ENCODE measurements at places on chromosomes 1 and 21.

- no peak for DNase-seq
These were observed 437.4 kb downstream of the CAMTA1 start for GRCh38 chr1:7222695-7223015.

- no peak for DNase-seq
These were observed 287.8 kb upstream of the CHRM3 start for GRCh38 chr1:239098400-239099037.

DNA sequence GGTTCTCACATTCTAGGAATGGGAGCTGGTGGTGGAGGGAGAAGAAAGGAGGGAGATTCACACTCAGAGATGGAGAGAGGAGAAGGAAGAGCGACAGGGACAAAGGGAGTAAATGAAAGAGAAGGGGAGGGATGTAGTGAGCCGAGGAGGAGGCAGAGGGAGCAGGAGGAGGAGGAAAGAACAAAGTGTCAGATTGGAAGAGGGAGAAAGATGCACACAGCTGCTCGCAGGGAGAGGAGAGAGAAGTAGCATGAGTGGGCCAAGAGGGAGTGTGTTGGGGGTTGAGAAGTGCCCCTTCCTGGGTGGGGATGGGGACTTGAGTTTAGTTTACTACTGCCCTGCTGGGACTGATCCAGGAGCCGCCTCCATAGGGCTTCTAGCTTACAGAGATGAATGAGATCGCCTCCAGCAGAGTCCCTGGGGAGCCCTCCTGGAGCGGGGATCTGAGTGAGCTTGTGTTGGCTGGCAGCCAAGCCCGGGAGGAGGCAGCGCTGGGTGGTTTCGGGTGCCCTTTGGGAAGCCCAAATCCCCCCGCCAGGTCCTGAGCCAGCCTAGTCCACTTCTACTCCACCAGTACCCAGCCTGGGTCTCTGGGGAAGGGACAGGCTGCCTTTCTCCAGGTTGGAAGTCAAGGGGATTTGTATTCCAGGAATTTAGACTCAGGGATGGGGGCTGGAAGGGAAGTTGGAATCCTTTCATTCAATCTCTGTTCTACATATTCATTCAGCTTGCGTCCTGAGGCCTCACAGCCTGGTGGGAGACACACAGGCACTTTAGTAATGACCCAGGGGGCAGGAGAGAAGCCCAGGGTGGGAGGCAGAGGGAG, 20.9 kb downstream of the PTPRU start:
- DNase-seq, result no peak

DNA sequence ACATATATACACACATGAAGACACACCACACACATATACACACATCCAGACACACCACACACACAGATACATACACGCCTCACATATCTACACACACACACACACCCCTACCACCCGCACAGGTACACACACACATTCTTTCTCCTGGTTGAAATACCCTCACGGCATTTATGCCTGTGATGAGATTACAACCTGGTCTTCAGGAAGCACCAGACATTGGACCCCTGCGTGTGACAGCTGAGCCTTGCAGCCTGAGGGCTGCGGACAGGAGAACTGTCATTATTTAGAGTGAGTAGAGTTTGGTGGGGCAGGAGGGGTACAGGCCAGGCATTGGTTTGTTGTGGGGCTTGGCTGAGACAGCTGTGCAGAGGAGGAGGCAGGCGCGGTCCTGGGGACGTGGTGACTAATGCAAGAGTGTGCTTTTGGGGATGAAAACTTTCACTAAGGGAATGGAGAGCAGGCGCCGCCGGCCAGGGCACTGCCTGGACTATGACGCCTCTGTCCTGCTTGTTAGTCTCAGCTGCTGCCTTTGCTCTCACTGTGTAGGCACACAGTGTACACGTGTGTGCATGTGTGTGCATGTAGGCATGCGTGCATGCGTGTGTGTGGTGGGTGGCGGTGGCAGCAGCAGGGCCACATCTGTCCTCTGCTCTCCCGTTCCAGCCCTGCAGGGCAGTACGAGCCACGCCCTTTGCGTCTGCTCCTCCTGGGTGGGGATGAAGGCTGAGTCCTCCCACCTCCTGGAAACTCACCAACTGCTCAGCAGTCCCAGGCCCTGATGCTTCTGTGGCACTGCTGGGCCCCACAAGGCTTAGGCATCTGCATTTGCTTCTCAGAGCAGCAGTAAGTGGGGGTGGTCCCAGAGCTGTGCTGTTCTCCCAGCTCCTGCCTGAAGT, 57.6 kb downstream of the SPSB1 start:
- no peak for DNase-seq

- DNase-seq, result no peak
These were observed 93.0 kb downstream of the MTR start for GRCh38 chr1:236888126-236888525.

DNA sequence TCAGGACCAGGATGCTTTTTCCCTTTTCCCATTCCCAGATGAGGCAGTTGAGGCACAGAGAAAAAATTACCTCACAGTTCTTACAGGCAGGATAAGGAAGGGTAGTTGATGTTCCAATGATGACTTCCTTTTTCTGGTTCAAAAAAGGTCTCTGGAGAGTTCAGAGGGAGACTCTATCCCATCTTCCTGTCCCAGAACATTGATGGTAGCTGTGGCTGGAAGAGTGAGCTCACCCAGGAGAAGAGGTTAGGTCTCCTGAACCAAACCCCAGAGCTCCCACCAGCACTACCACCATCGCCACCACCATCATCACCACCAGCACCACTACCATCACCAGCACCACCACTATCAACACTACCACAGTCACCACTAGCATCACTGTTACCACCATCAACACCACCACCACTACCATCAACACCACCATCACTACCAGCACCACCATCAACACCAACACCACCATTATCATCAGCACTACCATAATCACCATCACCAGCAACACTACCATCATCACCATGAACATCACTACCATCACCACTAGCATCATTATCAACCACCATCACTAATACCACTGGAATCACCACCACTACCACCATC, 105.5 kb upstream of the RUNX3 start:
- DNase-seq, result no peak

DNA sequence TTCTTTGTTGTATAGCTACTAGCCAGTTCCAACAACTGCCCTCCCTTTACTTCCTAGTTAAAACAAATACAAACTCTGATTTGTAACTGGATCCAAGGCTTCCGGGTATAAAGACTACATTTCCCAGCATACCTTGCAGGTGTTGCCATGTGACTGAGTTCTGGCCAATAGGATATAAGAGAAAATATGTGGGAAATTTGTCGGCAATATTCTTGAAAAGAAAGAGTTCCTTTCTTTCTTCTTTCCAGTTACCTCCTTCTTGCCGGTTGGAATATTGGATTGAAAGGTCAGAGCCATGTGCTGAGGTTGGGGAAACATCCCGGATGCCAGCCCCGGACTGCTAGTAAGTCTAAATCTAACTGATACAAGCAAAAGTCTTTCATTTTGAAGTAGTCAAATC, 23.0 kb upstream of the ZBTB40 start:
- DNase-seq, result peak; percentile 1

- DNase-seq, result no peak
These were observed 20.9 kb upstream of the NCMAP start for GRCh38 chr1:24535021-24535424.

GRCh38 chr1:216057063-216057462, 366.2 kb downstream of the USH2A start:
- DNase-seq, result no peak

DNA sequence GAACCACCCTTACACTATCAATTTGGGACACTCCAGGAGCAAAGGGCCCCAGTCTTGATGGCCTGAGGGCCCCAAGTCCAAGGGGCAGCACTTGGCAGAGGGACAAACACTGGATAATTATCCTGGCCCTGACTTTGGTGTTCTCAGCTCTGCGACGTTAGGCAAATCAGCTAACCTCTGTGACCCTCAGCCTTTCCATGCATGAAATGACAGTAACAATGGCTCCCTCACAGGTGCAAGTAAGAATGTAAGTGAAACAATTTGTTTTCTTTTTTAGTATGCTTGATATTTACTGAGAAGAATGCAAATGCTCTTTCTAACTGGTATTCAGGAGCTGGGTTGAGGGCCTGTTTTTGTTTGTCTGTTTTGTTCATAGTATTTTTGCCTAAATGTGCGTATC, 61.6 kb upstream of the PRDX6 start:
- DNase-seq, result no peak

- no peak for DNase-seq
These were observed 54.7 kb downstream of the LACTBL1 start for GRCh38 chr1:22917989-22918388.

DNA sequence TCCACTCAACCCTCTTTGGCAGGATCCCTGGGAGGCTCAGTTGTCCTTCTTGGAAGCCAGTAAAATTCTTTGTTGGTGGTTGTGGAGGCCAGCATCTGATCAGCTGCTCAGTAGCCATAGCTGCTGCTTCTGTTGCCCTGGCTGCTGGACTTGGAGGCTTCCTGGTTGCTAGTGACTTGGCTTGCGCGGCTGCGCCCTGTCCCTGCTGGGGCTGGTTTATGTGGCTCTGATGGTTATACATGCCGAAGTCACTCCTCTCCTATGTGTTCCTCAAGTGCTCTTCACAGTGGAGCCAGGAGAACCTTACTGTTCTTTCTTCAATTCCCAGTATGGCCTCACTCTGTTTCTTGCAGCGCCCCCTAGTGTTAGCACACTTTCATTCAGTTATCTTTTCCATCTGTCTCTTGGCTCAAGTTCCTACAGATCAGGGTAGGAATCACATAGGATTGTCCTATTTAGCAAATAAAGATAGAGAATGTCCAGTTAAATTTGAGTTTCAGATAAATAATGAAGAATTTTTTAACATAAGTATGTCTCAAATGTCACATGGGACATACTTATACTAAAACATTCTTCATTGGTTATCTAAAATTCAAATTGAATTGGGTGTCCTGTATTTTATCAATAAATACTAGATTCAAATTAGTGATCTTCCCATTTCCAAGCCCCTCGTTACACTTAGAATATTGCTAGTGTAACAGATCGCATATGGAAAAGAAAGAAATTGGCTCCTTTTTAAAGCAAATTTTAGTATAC, 176.5 kb downstream of the TGFB2 start:
- peak; percentile 41 for DNase-seq

DNA sequence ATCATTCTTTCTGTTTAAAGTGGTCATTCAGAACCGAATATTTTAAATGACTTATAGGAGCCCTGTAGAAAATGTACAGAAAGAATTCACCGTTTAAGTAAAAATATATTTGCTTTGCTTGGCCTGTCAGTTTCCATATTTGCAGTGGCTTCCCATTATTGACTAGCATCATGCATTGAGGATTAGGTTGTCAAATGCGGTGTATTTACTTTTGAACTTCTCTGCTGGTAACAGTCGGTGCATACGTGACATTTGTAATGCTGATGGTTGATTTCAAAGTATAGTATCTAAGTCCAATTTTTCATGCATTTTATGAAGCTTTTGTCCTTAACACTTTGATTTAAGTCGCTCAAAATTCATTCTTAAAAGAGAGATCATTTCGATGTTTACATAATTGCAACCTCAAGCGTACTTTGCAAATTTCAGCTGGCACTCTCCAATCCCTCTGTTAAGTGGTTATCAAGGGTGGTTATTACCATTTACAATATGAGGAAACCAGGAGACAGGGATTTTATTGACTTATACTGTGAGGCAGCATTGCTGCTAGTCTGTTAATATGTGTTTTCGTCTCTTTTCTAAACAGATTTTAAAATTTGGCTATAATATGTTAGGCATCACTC, 201.6 kb downstream of the SDCCAG8 start:
- no peak for DNase-seq

- no peak for DNase-seq
These were observed 2.8 kb downstream of the ALDH4A1 start for GRCh38 chr1:18899363-18900049.

GRCh38 chr1:111140680-111140967, 601 bp downstream of the CEPT1 start:
- DNase-seq, result no peak

GRCh38 chr1:75986478-75986877, 54.3 kb upstream of the ASB17 start:
- no peak for DNase-seq

GRCh38 chr1:199082778-199083389, 444.0 kb downstream of the PTPRC start:
- peak; percentile 38 for DNase-seq

- DNase-seq, result peak; percentile 87
These were observed 161.1 kb upstream of the COL6A1 start for GRCh38 chr21:45820171-45821091.

- DNase-seq, result peak; percentile 56
These were observed at the start of gene MARK1 for GRCh38 chr1:220527908-220528678. Gene MARK1 (plus strand): TSS chr1:220528136. CDS start chr1:220528823, 687 bp downstream.

GRCh38 chr1:51989582-51990477, 670 bp downstream of the RAB3B start:
- no peak for DNase-seq

DNA sequence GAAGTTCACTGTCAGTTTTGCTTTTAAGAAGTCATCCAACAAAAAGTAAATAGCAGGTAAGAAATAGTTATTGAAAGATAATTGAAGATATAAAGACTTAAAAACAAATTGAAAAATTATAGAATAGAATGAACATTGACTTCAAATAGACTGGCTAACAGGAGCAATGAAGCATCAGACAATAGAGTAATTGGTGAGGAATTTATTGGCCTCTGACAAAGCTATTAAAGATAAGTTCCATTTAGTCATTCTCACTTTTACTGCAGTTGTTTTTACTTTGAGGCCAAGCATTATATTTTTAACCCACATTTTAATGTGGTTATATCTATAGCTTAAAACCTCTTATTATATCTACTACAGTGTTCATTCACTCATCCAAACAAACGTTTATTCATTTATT, 228.8 kb upstream of the ADGRL2 start:
- no peak for DNase-seq

- no peak for DNase-seq
These were observed 1.0 kb downstream of the C1orf115 start for GRCh38 chr1:220691053-220691684.
